Right forelimb (tissue), 1 donor: ENCODE measurements at places on chromosomes 12 and 14.

- DNase-seq, result no peak
Measured at GRCh38 chr14:81018251-81018650, 62.8 kb downstream of the TSHR start.

DNA sequence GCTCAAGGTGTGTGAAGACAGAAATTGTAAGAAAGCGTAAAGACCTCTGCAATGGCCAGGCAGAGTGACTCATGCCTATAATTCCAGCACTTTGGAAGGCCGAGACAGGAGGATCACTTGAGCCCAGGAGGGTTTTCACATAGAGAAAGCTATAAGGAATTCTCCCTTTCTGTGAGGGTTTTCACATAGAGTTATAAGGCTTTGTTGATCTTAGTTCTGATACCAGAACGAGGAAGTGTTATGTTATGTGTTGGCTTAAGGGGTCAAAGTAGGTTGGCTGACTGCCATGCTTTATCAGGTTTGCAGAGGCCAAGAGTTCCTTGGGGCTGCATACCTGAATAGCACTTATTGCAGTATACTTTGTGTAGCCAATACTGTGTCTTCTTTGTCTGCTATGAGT lies 139.1 kb downstream of the ERC1 start:
- DNase-seq, result no peak

DNA sequence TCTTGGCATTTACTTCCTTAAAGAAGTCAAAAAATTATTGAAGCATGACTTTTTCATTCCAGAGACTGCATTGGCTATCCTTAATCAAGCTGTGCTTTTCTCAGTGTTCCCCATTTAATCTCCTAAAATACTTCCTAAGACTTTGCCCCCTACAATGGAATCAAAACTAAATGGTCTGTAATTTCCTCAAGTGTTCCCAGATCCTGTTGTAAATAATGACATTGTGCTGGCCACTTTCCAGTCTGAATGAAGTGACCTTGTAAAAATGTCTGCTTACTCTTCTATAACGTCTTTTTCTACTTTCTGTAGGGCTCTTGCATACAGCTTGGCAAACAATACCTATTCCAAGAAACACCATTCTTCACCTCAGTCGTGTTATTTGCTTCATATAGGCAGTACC lies 45.3 kb upstream of the MBIP start:
- DNase-seq, result no peak

DNA sequence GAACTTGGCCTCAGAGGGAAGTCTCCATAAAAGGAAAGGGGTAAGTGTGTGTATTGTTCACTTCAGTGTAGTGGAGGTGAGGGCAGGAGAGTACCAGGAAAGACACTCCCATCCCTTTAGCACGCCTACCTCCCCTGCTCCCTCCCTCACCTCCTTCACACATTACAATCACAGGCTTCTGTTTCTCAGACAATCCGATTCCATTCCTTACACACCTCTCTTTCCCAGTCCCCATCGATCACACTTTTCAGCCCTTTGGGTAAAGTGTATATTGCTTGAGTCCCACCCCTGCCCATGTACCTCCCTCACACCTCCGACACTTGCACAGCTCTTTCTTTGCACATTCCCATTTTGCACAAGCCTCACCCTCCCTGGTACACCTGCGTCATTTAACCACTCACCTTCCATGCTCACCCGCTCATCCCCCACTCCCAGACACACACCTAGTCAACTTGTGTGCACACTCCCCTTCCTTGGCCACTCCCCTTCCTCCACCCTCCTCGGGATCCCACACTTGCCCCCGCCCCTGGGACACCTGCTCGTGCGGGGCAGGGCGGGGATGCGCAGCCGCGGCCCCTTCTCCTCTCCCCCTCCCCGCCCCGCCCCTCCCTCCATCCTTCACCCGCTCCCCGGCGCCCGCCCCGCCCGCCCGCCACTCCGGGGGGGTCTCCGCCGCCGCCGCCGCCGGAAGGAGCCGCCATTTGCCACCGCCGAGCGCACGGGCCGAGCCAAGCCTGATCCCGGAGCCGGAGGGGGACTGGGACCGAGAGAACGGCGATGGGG lies at the start of gene MARCHF9:
Gene MARCHF9 (plus strand): TSS at position 693 of the 783 bp plus-strand sequence. CDS start 426 bp downstream, outside the sequence.
- no peak for DNase-seq

DNA sequence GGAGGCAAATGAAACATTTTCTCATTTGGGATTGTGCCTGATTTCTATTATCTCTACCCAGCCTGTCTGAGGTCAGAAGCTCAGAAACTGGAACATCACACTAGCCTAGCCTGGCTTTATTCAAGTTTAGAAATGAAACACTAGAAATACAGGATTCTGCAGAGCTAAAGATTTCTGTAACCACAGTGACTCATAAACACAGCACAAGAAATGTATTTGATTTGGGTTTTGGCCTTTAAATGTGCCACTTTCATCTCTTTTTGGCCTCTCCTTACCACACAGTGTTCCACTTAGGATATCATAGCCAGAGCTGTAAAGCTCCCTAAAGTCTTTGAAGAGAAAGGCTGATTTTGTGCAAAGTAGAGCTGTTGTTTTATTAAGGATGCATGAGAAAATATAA lies 307.5 kb downstream of the EMP1 start:
- DNase-seq, result no peak

GRCh38 chr12:92560713-92561542 lies 141.9 kb upstream of the PLEKHG7 start:
- DNase-seq, result no peak

GRCh38 chr12:132277374-132277941 lies 51.9 kb downstream of the GALNT9 start:
- no peak for DNase-seq

GRCh38 chr14:65438266-65438933 lies 25.9 kb downstream of the FUT8 start:
- no peak for DNase-seq

DNA sequence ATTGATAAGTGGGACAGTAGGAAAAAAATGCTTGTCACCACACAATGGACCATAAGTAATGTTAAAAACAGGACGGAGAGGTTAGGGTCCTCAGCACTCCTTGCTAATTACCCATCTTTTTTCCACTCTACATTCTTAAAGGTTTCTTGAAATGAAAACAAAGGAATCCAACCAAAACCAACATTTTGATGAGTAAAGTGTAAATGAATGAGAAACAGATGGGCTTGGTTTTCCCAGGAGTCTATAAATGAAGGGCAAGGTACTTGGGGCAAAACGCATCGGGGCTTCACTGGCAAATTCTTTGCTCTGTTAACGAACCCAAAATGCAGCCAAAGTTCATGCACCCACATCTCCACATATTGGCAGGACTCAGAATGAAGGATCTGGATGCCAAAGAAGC lies 129.2 kb upstream of the BMP4 start:
- no peak for DNase-seq

GRCh38 chr12:108313606-108314351 lies 25.3 kb downstream of the CMKLR1 start:
- no peak for DNase-seq

DNA sequence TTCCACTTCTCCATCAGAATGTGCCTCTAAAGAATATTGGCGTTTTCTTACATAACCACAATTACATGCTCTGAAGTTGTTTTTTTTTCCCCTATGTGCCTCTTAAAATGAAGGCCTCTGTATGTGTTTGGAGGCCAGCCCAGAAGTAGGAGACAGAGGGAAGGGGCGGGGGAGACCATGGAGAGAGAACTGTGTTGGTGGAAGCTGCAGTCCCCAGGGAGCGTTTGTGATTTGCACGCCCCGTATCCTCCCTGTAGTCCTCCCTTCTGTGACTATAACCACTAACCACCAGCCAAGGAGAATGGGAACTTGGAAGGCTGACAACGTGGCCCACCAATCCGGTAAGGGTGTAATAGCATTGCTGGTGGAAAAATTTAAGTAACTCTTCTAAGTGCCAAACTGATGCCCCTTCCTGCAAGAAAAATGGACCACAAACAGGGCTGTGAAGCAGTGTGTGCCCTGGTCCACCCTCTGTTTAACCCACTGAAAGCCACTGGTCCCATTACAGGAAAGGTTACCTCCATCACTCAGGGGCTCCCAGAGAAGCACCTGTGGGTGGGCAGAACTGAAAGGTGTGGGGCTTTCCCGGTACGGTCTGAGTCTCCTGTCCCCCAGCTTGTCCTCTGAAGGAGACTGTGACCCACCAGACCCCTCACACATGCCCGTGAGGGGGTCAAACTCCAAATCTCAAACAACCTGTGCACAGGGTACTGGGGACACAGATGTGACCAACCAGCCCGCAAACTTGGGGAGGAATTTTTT lies 36.8 kb downstream of the CCDC88C start:
- DNase-seq, result peak; percentile 82

DNA sequence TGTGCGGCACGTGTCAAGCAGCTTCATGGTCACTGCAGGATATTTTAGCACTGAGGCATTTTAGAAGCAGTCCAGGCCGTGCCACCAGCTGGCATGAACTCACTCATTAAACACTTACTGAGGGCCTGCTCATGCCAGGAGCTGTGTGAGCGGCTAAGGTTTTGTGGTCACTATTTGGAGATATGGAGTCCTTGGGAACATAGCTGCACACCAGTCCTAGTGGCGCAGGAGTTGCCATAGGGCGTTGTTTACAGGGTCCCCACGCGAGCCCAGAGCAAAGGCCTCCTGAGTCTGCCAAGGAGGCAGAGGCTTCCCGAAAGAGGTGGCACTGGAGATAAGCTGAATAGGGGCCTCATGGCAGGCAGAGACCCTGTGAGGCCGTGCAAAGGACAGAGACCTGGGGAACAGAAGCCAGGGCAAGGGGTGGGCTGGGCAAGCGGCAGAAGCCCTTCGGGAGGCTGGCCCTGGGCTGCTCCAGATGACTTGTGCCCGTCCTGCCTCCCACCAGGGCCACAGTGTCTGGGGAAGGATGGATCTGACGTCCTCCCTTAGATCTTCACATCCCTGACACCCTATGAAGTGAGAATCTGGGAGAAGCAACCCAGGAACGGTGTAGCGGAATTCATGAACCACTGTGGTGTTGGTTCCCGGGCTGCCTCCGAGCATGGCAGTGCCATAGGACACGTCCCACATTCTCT lies 38.9 kb downstream of the SFSWAP start:
- DNase-seq, result no peak

GRCh38 chr14:55267820-55268219 lies 3.4 kb upstream of the FBXO34 start:
- DNase-seq, result no peak
